ENCODE measurements at places on chromosomes 13 and 19. TPM values are rescaled to one million over a fixed set of nuclear protein-coding genes. Genes with fewer than 3 reads are reported as not detected.

Gene HPN
- total RNA-seq, result not detected

Gene UHRF1
- total RNA-seq, result 27.1 TPM

Gene ZNF547
- 2.3 TPM for total RNA-seq

Gene CEACAM4
- total RNA-seq, result not detected

Gene ZNF626
- total RNA-seq, result 7.2 TPM

DNA sequence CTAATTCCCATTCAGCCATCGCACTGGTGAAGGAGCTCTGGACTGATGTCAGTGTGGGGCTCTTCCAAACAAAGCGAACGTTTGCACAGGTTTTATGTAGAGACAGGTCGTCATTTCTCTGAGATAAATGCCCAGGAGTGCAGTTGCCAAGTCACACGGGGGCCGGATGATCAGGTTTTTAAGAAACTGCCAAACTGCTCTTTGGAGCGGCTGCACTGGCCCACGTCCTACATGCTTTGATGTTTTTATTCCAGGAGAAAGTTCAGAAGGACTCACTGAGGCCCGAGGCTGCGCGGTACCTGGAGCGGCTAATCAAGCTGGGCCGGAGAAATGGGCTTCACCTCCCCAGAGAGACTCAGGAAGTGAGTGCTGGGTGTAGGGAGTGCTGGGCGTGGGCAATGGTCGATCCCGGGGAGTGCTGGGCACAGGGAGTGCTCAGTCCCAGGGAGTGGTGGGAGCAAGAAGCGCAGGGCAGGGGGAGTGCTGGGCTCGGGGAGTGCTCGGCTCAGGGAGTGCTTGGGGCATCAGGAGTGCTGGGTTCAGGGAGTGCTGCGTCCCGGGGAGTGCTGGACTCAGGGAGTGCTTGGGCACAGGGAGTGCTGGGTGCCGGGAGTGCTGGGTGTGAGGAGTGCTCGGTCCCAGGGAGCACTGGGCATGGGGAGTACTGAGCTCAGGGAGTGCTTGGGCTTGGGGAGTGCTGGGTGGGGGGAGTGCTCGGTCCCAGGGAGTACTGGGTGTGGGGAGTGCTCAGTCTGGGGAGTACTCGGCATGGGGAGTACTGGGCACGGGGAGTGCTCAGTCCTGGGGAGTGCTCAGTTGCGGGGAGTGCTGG lies 10.7 kb downstream of the THOP1 start:
- DNase-seq, result no peak

- DNase-seq, result no peak
Observed at GRCh38 chr13:20337884-20338551, 105.9 kb upstream of the GJB6 start.

DNA sequence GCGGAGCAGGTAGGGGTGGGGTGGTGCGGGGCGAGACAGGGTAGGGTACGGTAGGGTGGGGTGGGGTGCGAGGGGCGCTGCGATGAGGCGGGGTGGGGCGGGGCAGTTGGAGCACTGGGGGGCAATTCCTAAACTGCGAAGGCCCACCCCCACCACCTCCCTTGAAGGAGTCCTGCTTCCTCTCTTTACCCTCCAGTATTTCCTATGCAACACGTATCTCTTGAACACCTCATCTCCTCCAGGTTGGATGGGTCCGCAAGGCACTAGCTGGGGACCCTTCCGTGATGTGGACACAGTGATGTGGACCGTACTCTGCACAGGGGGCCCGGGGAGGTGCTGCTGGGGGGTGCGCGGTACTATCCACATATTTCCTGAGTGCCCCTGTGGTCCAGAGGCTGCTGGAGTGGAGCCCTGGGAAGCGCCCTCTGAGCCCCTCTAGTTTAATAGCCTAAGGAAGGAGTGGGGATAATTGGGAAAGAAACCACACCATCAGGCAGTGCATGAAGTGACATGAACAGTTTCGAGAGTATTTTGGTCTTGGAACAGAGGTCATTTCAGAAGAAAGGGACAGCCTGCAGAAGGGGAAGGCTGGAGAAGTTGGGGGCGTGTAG lies 1.1 kb downstream of the IL17D start:
- DNase-seq, result no peak

DNA sequence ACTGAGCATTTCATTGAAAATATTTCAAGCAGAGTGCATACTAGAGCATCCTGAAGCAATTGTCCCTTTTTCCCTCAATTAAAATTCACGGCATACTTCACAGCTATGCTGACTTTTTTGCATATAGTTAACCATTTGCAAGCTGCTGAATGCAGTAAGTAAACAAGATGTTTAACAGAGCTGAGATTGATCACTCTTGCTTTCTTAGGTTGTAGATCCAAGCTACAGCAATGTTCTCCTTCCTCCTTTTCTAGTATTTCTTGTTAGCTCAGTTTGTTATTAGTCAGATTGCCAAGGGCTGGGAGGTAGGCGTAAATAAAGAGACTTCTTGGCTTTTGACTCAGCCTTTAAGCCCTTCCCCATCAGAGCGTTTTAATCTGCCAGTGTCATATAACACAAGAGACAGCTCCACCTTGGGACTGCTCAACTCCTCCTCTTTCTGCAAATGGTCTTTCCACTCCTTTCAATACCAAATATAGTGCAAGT lies at the start of gene SLITRK6:
SLITRK6 (minus strand) TSS at position 323 of the 486 bp plus-strand sequence. CDS start 2,911 bp downstream, outside the sequence.
- no peak for DNase-seq

GRCh38 chr13:34730961-34731360 lies 211.1 kb upstream of the NBEA start:
- no peak for DNase-seq

DNA sequence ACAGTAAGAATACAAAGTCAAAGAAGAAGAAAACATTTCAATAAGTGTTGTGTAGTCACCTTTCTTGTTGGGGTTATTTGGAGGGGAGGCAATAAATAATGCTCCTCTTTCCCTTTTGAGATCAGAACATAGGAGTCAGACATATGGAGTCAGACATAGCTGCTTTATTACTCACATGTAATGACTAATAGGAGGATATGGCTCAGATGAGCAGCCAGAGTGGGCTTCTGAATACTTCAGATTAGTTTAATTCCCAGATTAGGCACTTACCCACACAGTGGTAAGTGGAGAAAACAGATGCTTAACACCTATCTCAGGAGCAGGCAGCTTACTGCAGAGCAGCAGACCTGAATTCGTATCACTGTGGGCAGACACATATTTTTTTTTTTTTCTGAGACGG lies 31.7 kb upstream of the C1QTNF9B start:
- DNase-seq, result no peak

DNA sequence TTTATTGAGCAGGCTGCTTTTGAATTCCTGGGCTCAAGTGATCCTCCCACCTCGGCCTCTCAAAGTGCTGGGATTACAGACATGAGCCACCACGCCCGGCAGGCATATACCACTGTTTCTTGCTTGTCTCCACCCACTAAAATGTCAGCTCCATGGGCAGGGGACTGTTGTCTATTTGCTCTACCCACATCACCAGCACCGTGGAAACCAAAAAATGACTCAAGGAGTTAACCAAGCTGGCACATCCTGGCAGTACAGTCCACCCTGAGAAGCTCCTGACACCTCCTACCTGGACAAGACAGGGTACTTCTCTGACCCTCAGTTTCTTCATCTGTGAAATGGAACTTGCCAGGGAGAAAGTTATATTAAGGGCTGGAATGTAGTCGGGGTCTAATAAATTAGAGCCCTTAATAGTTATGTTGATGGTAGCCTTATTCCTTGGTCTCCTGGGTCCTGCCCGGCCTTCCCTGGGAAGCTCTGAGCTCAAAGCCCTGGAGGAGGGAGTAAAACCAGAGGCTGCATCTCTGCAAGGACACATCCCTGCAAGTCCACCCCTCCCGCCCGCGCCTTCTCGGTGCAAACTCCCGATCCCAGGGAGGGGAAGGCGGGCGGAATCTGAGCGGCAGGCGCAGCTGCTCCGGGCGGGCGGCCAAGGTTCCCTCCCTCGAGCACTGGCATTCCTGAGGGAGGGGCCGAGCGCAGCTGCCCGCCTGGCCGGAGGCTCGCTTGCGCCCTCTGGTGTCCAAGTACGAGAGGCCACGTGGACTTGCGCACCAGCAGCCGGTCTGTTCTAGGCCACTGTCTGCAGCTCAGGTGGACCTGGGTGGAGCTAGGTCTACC lies 14.1 kb downstream of the RDH8 start:
- DNase-seq, result peak; percentile 82

- no peak for DNase-seq
Observed at GRCh38 chr13:105915146-105915850, 620.2 kb downstream of the EFNB2 start.

GRCh38 chr19:30222992-30223865 lies 149.0 kb upstream of the ZNF536 start:
- no peak for DNase-seq

DNA sequence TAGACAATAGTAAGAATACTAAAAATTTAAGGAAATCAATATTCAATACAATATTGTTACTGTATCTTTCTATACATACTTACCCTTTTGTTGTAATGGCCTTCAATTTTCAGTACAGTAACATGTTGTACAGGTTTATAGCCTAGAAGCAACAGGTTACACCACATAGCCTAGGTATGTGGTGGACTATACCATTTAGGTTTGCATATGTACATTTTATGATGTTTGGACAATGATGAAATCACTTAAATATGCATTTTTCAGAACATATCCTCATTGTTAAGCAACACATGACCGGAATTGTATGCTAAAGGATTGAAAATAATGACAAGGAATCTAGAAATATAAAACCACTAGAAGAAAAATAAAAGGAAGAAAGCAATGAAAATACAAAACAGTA lies 611.4 kb downstream of the DACH1 start:
- no peak for DNase-seq

- DNase-seq, result no peak
Observed at GRCh38 chr19:47036097-47036651, 12.2 kb downstream of the TMEM160 start.

DNA sequence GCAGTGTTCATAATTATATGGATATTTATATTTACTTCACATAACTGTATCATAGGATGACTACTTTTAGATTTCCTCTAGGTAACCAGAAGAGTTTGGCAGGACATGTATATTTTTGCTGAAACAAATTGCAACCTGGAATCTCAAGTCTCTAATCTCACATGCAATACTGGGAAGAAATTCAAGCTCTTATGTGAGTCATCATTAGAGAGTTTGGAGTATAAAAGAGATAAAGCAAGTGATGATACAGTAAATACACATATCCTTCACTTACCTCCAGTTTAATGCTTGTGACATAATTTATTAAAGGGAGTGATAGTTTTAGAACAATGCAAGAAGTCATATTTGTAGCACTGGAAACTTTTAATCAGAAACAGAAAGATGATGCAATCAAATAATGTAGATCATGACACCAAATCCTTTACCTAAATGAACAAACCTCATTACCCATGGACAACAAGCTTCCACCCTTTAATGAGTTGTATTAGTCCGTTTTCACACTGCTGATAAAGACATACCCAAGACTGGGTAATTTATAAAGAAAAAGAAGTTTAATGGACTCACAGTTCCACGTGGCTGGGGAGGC lies 15.8 kb upstream of the OR7A17 start:
- DNase-seq, result no peak

- DNase-seq, result no peak
Observed at GRCh38 chr19:10670876-10671804, 17.0 kb downstream of the ILF3 start.

DNA sequence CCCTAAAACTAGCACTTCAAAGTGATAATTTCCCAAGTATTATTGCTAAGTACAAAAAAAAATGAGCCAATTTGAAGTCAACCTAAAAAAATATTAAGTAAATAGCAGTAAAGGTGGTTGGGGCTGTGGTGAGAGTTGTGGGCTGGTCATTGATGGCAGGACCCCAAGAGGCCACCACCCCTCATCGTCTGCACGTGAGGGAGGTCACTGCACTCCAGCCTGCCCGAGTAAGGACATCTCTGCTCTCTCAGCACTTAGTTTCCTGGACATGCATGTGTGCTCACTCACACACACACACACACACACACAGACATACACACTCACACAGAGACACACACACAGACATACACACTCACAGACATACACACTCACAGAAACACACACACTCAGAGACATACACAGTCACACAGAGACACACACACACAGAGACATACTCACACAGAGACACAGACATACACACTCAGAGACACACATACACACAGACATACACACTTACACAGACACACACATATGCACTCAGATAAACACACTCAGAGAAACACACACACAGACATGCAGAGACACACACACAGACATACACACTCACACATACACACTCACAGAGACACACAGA lies 127.2 kb upstream of the SOX1 start:
- DNase-seq, result no peak

DNA sequence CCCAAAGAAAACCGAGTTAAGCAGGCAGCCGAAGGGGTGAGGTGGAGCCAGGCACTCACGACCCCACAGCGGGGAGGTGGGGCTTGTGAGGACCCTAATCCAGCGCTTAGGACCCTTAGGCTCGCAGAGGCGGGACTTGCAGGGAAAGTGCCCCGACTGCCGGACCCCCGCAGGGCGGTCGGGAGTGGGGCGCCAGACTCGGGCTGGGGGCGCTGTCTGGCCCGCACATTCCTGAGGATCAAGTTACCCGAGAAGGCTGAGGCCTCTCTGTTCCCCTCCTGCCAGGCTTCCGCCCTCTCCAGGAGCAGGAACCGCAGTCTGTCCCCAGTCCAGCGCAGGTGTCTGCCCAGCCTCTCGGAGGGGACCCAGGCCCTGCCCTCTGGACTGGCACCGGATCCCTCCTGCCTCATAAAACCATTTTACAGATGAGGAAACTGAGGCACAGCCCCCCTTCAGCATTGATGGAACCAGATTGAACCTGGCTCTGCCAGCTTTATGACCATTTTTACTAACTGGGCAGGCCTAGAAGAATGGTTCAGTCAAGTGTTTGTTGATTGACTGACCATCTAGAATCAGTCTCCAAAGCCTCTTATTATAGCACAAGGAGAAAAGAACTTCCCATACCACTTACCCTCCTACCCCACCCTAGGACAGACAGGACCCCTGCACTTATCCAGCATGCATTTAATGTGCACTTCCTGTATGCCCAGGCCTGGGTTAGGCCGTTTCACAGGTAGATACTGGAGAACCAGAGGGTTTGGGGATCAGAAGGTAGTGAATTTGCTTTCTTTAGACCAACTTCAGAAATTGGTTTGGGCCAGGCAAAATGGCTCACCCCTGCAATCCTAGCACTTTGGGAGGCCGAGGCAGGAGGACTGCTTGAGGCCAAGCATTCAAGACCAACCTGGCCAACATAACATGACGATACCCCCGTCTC lies 6.7 kb upstream of the JUND start:
- DNase-seq, result no peak

DNA sequence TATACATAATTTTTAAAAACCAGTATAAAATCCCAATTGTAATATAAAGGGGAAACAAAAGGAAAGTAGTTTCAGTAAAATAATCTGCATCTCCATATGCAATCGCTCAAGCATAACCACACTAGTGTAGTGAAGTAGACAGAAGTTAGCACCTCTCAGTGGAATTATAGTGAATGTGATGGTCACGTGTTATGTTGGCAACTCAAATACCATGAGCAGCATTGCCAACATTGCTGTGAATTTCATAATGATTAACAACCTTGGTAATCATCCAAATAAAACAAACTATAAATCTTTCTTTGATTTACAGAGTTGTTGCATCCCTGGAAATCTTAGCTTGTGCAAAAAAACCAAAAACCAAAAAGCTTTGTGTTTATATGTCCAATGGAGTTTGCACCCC lies 77.3 kb upstream of the SIAH3 start:
- peak; percentile 18 for DNase-seq

GRCh38 chr13:29676535-29676934 lies 81.0 kb upstream of the SLC7A1 start:
- no peak for DNase-seq

All from dermis microvascular lymphatic vessel endothelial cell (primary cell).